Hepatocyte (in vitro differentiated cells): ENCODE measurements at places on chromosomes 6 and 20. TPM values are rescaled to one million over a fixed set of nuclear protein-coding genes. Genes with fewer than 3 reads are reported as not detected.

DNA sequence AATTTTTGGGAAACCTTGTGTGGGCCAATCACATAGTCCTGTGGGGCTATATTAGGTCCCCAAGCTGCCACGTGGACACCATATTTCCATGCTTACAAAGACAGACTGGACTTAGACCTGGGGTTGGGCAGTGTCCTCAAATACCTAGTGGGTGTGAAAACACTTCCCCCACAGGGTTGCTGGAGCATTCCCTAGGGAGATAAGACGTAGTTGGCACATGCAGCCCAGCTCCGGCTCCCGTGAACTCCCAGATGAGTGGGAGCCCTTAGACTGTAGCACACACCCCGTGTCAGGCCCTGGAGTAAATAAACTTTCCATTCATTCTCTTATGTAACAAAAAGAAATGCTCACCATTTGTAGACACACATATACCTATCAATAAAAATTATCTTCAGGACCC lies 14.2 kb downstream of the KCNG1 start:
- peak; percentile 44 for DNase-seq

- no peak for DNase-seq
Observed at GRCh38 chr6:51926125-51926524, 161.3 kb downstream of the PKHD1 start.

DNA sequence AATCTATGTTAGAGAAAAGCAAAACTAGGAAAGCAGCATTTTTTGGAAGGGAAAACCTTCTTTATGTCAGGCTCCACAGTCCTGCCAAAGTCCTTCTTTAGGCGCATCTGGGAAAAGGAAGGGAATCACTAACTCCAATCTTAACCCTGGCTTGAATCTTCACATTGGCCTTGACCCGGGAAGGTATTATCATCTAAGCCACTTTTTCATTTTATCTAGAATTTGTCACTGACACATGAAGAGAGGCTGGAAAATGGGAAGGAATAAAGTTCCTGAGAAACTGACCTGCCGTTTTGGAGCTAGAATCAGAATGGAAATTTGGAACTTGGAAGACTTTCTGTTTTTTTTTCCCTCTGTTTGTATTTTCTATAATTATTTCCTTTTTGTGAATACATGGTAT lies 53.4 kb upstream of the UTRN start:
- DNase-seq, result no peak

- DNase-seq, result no peak
Observed at GRCh38 chr6:156807795-156808194, 30.6 kb downstream of the ARID1B start.

Gene SLC13A3
- 1.8 and 2.4 TPM in 2 replicates for total RNA-seq

Gene CALHM4
- not detected in 2 replicates for total RNA-seq

DNA sequence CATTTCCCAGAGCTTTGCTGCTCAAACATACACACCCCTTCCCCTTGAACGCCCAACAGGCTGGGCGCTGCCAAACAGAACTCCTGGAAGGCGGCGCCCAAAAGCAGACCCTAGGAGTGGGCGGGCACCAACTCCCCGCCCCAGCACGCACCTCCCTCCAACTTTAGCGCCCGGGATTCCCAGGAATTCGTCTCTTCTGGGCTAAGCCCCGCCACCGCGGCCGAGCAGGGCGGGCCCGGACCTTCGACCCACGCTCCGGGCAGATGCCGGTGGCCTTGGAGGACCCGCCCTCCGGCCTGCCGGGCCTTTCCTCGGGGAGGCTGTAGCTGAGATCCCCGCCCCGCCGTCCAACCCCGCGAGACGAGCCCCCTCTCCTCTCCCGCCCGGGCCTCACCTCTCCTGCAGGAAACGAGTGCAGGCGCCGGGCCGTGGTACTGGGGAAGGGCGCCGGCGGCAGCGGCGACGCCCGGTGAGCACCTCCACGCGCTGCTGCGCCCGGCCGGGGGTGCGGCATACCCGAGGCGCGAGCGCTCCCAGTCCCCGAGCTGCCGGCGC lies 659 bp downstream of the MCUR1 start:
- DNase-seq, result peak; percentile 86

DNA sequence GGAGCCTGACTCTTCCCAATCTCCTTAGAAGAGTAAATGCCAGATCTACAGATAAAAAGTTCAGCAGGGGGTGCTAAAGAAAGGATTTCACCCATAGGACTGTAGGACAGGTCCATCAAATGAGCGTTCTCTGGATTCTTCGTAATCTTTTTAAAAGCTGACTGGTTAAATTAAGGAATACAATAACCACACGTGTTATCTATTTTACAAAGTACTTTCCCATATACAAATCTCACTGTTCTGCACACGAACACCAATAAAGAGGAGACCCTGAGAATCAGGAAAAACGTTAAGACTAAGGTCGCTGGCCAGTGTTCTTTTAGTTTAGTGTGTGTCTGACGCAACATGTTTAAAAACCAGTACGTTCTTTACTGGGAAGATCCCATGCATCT lies 542 bp downstream of the TUBE1 start:
- peak; percentile 46 for DNase-seq

- no peak for DNase-seq
Observed at GRCh38 chr6:41757931-41758640, 10.9 kb upstream of the PGC start.

DNA sequence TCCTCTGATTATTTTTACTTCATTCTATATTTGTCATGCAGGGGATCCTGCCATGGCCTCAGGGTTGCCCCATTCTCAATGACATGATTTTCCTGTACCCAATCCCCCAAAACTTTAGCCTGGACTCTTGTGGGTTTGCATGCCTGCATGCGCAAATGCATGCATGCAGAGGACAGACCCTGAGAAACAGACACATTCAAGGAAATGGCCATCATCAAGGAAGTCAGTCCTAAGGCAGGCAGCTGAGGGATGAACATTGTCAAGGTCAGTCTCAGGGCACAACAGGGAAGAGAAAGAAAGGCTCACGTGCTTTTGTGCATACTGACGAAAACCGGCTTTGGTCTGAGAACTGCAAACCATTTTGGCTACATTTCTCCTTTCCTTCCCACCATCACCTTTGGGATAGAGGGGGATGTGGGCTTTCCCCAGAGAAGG lies 13.1 kb downstream of the NEDD9 start:
- no peak for DNase-seq

DNA sequence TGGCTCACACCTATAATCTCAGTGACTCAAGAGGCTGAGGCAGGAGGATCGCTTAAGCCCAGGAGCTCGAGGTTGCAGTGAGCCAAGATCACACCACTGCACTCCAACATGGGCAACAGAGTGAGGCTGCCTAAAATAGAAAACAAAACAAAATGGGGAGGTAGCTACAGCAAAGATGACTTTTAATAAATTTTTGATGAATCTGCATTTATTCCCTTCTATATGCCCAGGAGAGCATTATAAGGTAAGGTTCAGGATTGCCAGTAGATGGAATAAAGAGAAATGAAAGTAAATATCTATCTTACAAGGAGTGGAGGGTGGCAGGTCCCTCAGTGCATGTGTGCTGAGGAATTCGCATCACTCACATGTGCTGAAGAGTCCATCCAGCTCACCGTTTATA lies 24.2 kb downstream of the UNC5CL start:
- DNase-seq, result no peak

Gene ECT2L
- 0.16 TPM in 1 of 2 replicates, not detected in the other for total RNA-seq

Gene CGA
- 35.5 and 43.8 TPM in 2 replicates for total RNA-seq

GRCh38 chr20:47973519-47974233 lies 188.4 kb upstream of the SULF2 start:
- DNase-seq, result no peak

DNA sequence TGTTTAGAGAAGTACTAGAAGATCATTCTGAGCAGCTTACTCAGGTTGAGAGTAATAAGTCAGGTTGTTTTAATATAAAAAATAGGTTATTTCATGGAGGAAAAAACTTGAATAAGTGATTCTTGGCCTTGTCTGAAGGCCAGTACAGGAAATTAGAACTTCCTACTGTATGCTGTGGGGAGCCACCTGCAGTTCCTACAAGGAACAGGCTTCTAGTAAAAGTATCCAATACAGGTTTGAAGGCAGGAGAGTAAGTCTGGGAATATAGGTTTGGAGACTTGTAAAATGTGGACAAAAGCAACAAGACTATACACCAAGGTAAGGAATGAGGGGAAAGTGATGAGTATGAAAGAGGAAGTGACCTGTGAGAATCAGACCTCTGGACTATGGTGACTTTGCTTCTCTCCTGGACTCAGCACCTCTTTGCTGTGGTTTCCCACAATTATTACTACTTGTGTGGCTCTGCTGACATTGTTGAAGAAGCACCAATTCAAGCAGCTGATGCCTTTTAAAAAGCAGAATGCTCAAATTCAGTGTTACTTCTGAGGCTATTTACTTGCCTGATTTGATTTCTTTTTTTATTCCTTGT lies 278.6 kb downstream of the TBC1D7 start:
- no peak for DNase-seq

Gene DAAM2
- total RNA-seq, result 11.4 and 15.1 TPM in 2 replicates

DNA sequence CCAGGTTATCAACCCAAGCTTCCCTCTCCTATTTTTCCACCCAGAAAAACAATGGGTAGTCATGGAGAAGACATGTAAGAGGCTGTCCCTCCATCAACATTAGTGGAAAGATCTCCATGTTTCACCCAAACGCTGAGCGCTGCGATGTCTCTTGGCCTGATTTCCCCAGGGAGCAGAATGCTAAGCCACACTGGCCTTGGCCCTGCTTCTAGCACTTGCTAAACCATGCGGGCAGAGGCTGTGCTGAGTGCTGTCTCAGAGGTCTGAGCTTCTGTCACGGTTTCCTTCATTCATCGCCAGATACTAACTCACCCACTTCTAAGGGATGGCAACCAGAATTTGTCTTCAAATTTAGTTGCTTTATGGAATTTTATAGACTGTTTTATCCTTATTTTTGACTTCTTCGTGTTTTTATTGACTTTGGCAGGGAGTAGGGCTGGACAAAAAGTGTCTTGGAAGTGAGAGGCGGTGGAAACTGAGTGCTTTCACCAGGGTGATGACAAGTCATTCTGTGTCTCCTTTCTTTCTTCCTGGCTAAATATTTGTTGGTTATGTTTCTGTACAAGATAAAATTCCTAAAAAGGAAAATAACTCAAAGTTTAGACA lies 181.4 kb upstream of the UST start:
- no peak for DNase-seq

DNA sequence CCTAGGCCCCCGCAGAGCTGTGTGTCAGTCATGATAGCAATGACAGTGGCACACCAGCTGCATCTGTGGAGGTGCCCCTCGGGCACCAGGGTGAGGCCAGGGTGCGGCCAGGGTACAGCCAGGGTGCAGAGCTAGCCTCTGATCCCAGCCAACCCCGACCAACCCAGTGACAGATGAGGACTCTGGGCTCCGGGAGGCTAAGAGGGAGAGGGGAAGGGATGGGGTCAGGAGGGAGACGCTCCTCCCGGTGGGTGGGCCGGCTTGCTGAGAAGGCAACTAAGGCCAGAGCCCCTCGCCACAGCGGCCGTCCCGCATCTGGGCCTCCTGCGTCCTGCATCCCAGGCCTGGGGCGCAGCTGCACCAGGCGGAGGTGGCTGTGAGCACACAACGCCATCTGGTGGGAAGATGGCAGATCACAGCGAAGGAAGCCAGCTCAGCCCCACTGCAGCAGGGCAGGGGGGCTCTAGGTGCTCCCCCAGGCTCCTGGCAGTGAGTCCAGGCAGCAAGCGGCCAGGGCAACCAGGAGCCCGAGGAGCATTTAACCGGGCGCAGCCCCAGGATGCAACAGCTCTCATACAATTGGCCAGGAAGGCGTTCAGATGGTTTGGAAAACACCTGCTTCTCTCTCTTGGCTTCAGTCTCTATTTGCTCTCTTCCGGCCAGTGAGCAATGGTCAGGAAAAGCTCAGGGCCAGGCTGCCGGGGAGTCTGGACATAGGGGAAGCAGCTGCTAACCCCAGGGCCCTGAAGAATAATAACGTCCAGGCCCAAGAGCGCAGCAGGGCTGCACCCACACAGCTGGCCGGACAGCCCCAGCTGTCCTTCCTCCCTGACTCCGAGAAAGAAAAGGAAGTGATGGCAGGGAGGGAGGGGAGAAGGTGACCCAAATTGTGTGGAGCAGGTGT lies 169.4 kb downstream of the TAF4 start:
- peak; percentile 76 for DNase-seq

DNA sequence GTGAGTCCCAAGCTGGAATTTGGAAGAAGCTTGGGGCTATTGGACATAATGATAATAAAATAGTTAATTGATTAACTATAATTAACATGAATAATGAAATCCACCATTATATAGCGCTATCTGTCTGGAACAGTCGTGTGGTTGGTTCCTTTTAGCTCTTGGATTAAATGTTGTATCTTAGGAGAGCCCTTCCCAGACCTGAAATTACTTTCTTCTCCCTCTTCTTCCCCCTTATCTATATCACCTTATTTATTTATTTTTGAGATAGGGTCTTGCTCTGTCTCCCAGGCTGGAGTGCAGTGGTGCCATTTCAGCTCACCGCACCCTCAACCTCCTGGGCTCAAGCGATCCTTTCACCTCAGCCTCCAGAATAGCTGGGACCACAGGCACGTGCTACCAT lies 64.6 kb downstream of the NCOA3 start:
- no peak for DNase-seq

Gene ELOVL5
- 144 and 158 TPM in 2 replicates for total RNA-seq

DNA sequence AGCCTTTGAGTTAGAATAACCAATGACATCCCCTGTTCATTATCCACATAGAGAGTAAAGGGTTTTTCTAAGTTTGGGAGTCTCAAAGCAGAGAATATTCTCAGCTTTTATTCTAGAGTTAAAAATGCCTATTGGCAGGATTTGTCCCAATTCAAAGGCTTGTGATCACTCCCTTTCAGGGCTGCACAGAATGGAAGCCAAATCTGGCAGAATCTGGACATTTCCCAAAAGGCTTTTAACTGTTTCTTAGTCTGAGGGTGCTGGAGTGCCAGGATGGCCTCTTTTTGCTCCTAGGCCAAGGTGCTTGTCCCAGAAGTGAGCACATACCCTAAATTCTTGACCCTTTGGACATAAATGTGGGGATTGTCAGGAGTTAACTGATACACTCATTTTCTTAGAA lies 556.6 kb downstream of the DOK5 start:
- no peak for DNase-seq

GRCh38 chr6:143536461-143536865 lies 24.9 kb upstream of the FUCA2 start:
- no peak for DNase-seq

- DNase-seq, result peak; percentile 68
Observed at GRCh38 chr6:43269273-43270007, 26.2 kb downstream of the TTBK1 start.

GRCh38 chr6:113411011-113411410 lies 446.1 kb upstream of the MARCKS start:
- DNase-seq, result peak; percentile 13

DNA sequence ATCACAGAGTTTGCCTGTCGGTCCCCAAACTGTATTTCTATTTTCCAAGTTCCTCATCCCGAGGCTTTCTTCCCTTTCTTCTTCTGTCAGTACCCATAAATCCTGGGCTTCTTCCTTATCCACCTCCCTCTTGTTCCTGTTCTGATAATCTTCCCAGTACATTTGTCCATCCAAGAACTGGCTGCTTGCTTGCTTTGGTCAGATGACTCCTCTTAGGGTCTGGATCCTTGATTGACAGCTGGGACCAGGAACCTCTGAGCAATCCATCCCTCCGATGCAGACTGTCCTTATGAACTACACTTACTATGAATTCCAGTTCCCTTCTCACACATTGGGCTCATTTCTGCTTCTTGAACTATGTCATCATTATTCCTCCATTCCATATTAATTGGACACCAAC lies 275.3 kb upstream of the CITED2 start:
- DNase-seq, result no peak

Gene MMS22L
- 10.1 and 12.2 TPM in 2 replicates for total RNA-seq

- DNase-seq, result peak; percentile 64
Observed at GRCh38 chr20:3749689-3750531, 17.4 kb downstream of the HSPA12B start.

- DNase-seq, result no peak
Observed at GRCh38 chr20:57270204-57270984, 4.0 kb upstream of the BMP7 start.

GRCh38 chr6:40695750-40696415 lies 108.7 kb upstream of the LRFN2 start:
- no peak for DNase-seq

GRCh38 chr6:20572940-20573339 lies 38.7 kb downstream of the CDKAL1 start:
- peak; percentile 13 for DNase-seq
